ENCODE measurements at places on chromosomes 2 and 18. TPM values are rescaled to one million over a fixed set of nuclear protein-coding genes. Genes with fewer than 3 reads are reported as not detected.
A peak's percentile ranks its signal among the peaks of the same experiment; 100 is the strongest.

- no peak for DNase-seq
Measured at GRCh38 chr2:234571620-234572407, 74.9 kb upstream of the ARL4C start.

Gene PSMD14
- total RNA-seq: 130 TPM

GRCh38 chr2:175806125-175806490, 196.0 kb downstream of the LNPK start:
- DNase-seq: no peak

DNA sequence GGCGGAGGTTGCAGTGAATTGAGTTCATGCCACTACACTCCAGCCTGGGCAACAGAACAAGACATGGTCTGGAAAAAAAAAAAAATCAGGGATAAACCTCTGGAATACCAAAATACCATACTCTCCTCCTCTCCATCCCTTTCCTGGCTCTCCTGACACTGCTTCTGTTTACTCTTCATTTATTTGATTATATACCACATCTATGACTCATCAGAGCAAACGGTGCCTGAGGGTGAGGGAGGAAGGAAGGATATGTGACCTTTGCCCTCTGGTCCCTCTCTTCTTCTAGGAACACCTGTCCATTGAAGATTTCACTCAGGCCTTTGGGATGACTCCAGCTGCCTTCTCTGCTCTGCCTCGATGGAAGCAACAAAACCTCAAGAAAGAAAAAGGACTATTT, 30.0 kb downstream of the VIL1 start:
- peak; percentile 69 for DNase-seq

DNA sequence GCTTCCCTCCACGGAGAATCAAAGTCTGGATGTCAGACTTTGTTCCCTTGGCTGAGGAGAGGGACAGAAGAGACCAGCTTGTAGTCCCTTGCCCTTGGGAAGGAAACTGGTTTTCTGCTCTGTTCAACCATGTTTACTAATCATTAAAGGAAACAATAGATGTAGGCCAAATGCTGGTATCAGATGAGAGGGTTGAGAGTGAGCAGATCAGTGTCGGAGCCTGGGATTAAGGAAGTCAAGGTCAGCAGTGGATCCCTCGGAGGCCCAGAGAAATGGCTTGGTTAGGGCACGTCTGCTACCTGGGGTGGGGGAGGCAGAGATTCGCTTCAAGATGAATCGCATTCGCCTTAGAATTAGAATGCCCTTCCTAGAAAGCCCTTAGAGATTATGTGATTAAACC, 109.1 kb downstream of the MYCN start:
- no peak for DNase-seq

GRCh38 chr2:17199741-17200140, 318.5 kb downstream of the RAD51AP2 start:
- no peak for DNase-seq

Gene MC4R
- not detected for total RNA-seq

- no peak for DNase-seq
Measured at GRCh38 chr2:202555356-202555755, 79.4 kb upstream of the FAM117B start.

Gene LIMS3
- 1.5 TPM for total RNA-seq

Gene IDH1
- total RNA-seq: 122 TPM

DNA sequence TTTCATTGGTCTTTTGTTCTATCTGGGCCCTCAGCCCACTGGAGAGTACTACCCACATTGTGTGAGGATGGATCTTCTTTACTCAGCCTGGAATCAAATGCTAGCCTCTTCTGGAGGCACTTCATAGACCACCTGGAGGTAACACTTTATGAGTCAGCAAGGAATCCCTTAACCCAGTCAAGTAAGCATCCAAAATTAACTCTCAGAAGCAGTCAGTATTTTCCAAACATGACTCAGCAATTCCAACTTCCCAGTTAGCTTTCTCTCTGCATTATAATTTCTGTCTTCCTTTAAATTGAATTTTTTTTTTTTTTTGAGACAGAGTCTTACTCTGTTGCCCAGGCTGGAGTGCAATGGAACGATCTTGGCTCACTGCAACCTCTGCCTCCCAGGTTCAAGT, 142.7 kb downstream of the ACKR3 start:
- peak; percentile 11 for DNase-seq

Gene FKBP7
- 8.4 TPM for total RNA-seq

Gene METTL21A
- total RNA-seq: 13.5 TPM

GRCh38 chr18:63829886-63830285, 54.7 kb downstream of the SERPINB7 start:
- no peak for DNase-seq

Gene SIX3
- total RNA-seq: not detected

Gene CENPA
- total RNA-seq: 19.7 TPM
